ENCODE measurements at places on chromosomes 1 and 21. TPM values are rescaled to one million over a fixed set of nuclear protein-coding genes. Genes with fewer than 3 reads are reported as not detected.

GRCh38 chr1:203284411-203285123, 20.8 kb upstream of the BTG2 start:
- DNase-seq: no peak

DNA sequence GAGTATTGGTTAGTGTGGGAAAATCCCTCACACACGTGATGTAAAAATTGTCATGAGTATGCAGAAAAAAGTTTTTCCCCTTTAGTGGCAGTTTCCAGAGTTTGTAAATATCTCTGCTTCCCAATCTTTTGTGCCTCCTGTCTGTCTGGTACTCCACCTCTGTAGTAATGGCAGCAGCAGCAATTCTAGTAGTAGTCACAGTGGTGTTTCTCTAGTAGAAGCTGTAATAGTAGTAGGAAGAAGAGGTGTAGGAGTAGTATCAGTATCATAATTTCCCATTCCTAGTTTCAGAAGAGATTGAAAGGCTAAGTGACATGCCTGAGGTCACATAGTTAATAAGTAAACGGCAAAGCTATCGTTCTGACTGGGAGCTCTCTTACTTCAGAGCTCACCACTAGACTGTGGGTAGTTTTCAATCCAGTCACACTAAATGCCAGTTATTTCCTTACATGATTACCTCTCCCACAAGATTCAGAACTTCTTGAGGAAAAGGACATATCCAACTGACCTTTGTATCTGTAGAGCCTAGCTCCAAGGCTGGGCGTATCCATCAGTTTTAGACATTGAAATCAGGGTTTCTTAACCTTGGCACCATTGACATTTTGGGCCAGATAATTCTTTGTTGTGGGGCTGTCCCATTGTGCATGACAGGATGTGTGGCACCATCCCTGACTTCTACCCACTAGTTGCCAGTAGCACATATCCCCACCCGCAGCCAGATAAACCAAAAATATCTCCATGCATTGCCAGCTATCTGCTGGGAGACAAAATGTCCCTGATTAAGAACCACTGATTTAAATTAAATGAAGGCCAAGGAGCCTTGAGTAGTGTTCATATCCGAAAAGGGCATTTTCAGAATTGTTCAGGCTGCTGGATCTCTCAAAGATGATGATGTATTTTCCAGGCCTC, 135.9 kb downstream of the FGGY start:
- DNase-seq: no peak

- no peak for DNase-seq
Observed at GRCh38 chr1:210827481-210827880, 306.5 kb downstream of the KCNH1 start.

- DNase-seq: no peak
Observed at GRCh38 chr1:231487019-231487418, 41.5 kb upstream of the TSNAX start.

GRCh38 chr1:223494926-223495645, 101.9 kb downstream of the CCDC185 start:
- no peak for DNase-seq

- no peak for DNase-seq
Observed at GRCh38 chr21:37367336-37367702, 746 bp downstream of the DYRK1A start.

- peak; percentile 38 for DNase-seq
Observed at GRCh38 chr1:54955359-54955758, 25.1 kb upstream of the TMEM61 start.

GRCh38 chr1:9549955-9550546, 10.8 kb downstream of the SLC25A33 start:
- DNase-seq: no peak

GRCh38 chr1:160658814-160659193, 12.0 kb upstream of the SLAMF1 start:
- no peak for DNase-seq

DNA sequence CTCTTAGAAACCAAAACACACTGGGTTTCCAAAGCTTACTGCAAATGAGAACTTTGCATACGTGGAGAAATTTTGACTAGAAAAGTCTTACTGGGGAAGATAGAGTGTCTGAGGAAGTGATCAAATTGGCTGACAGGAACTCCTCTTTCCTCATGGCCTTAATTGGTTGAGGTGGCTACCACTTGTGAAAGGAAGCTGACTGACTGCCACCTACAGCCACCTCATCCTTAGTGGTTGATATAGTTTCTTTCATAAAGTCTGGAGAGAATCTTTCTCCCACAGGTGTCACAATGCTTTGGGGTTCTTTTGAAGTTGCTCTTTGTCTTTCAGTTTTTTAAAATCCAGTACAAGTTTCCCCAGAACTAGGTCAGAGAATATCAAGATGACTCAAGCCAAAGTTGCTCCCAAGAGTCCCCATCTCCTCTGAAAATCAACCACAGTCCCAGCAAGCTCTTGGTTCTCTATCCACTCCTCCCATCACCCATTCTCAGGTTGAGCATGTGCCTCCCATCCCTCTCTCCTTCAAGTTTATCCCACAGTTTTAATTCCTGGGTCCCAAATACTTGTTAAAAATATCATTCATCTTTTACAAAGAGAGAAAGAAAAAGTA, 43.3 kb downstream of the GPR88 start:
- no peak for DNase-seq

- DNase-seq: no peak
Observed at GRCh38 chr1:156608981-156609380, 7.7 kb upstream of the GPATCH4 start.

- DNase-seq: no peak
Observed at GRCh38 chr1:30982431-30982830, 73.9 kb upstream of the SDC3 start.

DNA sequence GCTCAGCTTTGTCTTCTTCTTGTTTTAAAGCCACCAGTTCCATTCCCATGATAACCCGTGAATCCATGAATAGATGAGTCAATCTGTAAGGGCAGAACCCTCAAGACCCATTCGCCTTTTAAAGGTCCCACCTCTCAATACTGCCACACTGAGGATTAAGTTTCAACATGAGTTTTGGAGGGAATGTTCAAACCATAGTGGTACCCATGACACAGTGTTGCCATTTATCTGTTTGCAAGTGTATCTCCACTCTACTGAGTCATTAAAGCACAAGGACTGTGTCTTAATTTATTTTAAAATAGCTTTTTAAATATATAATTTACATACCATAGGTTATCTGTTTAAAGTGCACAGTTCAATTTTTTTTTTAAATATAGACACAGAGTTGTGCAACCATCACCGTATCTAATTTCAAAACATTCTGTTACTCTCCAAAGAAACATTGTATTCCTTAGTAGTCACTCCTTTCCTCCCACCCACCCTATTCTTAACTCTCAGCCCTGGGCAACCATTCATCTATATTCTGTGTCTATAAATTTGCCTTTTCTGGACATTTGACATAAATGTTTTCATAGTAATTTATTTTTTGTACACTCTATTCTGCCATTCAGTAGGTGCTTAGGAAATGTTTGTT, 4.8 kb upstream of the IL24 start:
- peak; percentile 44 for DNase-seq

GRCh38 chr1:192538407-192539296, 36.9 kb upstream of the RGS1 start:
- DNase-seq: peak; percentile 47

The TRIM67 gene
- total RNA-seq: 0.20 TPM

The PM20D1 gene
- not detected for total RNA-seq

The NAV1 gene
- total RNA-seq: 43.1 TPM

The ABCG1 gene
- not detected for total RNA-seq

The CR1L gene
- not detected for total RNA-seq
